ENCODE measurements at places on chromosomes 16 and 17.

- DNase-seq, result no peak
Measured at GRCh38 chr16:65658349-65658748, 536.5 kb upstream of the CDH11 start.

DNA sequence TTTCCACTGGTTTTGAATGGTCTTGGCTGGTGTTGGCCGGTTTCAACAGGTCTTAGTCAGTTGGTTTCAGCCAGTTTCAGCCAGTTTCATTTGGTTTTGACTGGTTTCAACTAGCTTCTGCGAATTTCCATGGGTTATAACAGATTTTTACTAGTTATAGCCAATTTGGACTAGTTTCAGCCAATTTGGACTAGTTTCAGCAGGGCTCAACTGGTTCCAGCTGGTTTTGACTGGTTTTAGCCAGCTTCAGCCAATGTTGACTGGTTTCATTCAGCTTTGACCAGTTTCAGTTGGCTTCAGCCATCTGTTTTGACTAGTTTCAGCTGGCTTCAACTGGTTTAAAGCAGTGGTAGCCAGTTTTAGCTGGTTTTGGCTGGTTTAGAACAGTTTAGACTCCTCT, 432.6 kb downstream of the UTP18 start:
- DNase-seq, result no peak

DNA sequence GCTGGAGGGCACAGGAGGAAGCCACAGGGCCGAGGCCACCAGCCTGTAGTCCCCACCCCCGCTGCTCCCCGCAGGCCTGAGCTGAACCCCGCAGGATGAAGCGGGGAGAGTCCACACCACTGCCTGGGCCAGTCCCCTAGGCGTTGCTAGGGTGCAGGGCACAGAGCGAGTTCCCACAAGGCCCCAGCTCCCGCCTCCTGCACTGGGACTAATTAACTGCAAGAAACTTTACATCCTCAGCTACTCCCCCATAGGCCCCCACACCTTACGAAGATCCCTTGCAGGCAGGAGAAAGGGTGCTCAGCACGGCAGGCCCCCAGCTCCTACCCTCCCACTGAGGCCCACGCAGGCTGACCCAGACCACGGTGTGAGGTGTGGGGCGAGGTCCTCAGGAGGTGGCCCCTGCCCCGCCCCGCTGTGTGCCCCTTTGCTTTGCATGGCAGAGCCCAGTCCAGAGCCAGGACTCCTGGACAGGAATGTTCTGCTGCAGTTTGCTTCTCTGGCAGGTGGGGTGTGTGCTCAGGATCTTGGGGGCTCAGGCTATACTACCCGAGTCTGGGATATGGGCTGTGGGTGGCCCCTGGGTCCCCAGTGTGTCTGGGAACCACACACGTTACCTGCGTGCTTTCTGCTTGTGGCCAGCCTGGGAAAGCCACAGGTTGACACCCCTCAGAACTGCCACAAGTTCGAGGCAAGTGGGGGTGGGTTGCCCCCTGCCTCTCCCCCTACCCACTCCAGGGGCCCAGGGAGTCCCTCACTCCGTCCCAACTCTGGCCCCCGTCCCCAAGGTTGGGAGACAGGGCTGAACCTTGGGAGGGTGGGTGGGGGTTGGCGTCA, 1.2 kb downstream of the GNG13 start:
- no peak for DNase-seq

- DNase-seq, result no peak
Measured at GRCh38 chr16:54331241-54332002, 44.8 kb upstream of the IRX3 start.

GRCh38 chr17:50175035-50175807, 9.4 kb downstream of the SGCA start:
- DNase-seq, result no peak

Data from activated CD4-positive, alpha-beta T cell treated with anti-CD3 and anti-CD28 coated beads for 1 hour (primary cell).